NCI-H146 (cell line): ENCODE measurements at places on chromosomes 4 and X.

DNA sequence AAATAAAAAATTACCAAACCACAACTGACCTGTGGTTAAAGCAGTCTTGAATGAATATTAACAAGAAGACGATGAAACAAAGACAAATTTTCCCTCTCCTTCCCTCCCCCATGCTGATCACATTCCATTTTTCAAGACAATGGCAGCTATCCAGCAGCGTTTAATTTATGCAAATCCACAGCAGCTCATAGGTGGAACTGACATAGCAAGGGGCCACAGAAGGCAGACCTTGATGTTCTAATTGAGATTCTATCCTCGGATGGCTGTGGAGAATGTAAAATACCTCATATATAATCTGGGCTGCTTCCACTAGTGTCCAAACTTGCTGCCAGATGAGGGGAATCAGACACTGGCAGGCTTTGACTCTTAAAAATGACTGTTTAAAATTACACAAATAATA, 211.5 kb downstream of the CHRDL1 start:
- DNase-seq, result no peak

DNA sequence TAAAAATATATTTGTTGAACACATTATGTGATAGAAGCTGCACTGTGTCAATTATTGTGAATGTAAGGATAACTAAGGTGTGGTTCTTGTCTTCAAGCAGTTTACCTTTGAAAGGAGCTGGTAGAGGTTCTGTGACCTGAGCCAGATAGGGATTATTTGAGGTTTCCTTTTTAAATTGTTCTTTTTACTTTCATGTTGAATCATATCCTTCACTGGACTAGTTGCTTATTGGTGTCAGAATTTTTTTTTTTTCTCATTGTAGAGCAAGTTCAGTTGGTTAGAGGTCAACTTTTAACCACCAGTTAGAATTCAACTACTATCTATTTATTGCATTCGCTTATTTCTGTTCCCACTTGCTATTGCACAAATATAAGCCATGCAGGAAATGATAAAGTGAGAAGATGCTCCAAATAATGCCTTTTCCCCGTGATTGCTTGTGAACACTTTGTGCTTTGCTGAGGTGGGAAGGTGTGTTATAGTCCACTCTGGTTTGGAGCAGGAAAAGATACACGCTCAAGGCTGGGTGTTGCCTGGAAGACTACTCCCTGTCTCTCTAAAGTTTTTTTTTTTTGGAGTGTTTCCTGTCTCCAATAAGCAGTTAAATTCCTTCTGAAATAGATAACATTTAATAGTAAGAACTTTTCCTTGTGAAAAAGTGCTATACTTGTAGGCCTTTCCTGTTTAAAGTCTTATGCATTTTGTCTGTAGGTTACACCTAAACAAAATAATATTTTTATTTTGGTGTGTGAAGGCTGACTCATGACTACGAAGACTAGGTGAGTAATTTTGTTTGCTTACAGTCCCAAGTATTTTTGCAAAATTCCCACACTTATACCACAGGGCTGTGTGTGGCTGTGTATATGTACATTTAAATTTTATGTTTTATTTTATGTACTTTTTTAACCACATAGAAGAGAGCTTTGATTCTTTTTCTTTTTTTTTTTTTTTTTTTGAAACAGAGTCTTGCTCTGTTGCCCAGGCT, 83.8 kb upstream of the LCORL start:
- no peak for DNase-seq

DNA sequence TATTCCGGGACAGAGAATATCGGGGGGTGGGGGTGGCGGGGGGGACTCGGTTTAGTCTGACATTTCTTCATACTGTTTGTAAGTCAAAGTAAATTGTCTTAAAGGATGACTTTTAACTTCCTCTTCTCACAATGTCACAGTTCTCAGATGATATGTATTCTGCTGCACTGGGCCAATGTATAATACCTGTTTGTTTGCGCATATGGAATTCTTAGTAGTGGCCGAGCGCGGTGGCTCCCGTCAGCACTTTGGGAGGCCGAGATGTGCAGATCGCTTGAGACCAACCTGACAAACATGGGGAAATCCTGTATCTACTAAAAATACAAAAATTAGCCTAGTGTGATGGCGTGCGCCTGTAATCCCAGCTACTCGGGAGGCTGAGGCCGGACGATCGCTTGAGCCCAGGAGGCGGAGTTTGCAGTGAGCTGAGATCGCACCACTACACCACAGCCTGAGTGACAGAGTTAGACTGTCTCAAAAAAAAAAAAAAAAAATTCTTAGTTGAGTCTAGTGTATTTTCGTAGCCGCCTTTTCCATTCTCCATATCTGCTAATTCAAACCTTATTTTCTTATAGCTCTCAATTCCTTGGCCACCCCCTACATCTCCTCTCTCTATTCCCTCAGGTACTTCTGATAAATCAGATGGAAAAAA, 851 bp downstream of the POLR2B start:
- peak; percentile 18 for DNase-seq

DNA sequence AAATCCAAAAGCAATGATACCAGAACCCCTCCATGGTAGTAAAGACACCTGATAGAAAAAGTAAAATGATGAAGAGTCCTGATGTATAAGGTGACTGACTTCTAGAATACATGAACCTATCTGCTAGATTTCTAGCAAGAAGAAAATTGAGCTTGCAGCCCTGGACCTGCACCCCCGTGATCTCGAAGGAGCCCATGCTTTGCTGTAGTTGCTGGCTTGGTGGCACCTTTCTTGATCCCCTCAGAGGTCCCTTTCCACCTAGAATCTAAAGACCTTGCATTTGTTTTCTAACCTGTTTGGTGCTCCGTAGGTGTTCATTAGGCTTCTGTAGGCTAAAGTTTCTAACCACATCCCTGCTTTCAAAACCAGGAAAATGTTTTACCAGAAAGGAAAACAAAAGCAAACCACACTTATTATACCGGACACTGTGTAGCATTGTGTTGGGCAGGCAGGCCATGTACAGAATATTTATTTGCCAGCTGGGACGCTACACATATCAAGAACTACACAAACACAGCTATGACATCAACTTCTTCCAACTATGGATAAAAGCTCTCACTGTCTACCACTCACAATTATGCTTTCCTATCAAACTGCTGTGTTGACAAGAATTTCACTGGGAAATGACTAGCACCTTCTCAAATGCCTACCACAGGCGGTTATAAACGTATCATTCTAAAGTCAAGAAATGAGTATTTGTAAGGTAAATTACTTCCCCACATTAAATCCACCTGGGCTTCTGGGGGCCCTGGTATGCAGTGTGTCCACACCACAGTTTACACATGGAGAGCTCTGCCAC, 316.2 kb downstream of the UNC5C start:
- DNase-seq, result no peak

DNA sequence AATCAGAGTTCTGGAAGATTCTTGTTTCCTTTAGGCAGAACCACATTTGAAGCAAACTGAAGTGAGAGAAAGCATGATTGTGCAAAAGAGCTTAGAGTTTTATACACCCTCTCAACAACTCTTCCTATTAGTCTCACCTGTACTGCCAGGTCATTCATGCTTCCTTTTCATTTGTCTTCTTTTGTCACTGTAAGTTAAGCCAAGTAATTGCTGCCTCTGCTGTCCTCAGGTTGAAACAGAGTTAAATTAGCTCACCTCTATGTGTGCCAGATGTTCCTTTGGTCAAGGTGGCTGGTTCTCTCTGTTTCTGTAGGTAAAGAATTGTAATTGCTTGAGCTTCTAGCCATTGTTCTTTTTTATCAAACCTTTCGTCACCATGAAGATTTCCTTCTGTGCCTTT, 41.1 kb upstream of the HPGD start:
- DNase-seq, result no peak

GRCh38 chr4:122285285-122285684, 93.5 kb upstream of the ADAD1 start:
- DNase-seq, result no peak

DNA sequence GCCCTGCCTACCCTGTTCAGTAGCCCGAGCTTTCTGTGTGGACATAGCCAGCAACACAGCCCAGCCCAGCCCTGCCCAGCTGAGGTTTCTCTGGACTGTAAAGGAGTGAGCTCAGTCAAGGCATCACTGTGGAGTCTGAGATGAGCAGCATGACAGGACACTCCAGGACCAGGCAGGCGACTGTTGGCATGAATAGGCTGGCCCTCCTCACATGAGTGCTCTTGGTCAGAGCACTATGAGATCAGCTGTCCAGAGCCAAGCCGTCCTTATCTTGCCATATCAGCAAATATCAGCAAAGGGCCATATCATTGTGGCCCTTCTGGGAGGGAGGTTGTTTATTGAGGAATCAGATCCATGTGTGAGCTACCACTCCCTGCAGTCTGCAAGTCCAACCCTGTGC, 30.9 kb downstream of the REELD1 start:
- no peak for DNase-seq

GRCh38 chr4:177281351-177281909, 28.2 kb upstream of the NEIL3 start:
- DNase-seq, result no peak

- DNase-seq, result no peak
Measured at GRCh38 chr4:2574863-2575262, 38.4 kb downstream of the FAM193A start.

DNA sequence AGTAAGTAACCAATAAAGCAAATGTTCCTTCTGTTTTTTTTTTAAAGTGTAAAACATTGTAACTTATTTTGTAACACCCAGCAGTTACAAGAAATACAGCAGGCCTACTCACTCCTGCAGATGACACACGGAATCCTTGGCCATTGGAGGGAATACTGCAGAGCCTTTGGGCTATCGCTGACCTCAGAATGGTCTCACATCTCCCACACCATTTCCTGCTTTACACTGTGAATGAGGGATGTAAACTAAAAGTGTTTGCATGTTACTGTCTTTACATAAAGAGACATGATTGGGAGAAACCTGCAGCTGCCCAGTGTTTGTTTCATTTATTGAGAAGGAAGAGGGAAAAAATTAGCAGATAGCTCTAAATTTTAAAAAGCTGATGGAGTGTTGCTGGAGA, 64.1 kb downstream of the USP46 start:
- DNase-seq, result no peak
